ENCODE measurements at places on chromosomes 16 and 17.
A peak's percentile ranks its signal among the peaks of the same experiment; 100 is the strongest.

DNA sequence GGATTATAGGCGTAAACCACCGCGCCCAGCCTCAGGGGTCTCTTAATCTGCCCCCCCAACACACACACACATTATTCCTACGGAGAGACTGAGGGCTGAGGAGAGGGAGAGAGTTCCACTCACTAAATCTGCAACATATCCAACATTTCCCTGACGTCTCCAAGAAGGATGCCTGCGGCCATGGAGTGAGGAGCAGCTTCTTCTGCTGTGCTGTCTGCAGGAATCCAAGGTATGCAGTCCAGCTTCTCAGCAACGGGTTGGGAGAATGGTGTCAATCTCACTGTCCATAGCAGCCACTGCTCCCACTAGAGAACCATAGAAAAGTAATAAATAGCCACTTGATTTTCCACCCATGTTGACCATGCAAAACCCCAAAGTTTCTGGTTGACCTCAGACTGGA lies 5.1 kb upstream of the PLXDC1 start:
- no peak for DNase-seq

DNA sequence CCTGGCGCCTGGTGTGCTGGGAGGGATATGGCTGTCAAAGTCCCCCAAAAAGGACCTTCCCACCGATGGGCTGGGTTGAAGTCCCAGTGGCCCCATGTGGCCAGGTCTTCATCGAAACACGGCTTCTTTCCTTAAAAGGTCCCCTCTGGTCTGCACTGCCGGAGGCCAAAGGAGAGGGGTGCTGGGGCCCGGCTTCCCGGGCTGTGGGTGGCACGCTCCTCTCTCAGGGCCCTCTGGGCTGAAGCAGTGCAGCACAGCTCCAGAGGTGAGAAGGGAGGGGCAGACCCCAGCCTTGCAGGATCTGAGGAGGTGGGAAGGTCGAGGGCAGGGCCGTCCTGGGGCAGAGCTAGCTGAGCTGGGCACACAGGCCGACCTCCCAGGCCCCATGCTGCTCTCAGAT lies 6.7 kb downstream of the NPTX1 start:
- DNase-seq: no peak

DNA sequence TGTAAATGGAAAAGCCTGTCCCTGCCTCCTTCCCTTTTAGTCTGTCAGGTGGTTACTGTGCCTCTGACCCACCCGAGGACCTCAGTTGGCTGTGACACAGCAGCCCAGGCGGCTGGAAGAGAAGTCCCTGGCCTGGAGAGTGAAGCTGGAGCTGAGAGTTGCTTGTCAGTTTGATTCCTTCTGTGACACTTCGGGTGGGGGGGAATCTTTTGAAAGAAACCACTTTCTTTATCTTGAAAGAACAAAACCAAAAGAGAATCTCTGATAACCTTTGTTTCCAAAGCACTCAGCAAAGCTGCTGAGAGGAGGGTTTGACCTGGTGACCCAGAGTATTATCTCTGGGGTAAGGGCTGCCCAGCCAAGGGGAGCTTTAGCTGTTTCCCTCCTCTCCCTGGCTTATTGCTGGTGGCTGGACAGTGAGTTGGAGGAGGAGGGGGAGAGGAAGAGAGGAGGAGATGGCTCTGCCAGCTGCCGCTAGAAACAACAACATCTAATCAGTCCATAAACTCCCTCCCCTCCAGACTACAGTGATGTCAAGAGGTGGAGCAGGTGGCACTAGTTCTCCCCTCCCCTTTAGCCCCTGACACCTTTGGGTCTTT lies 34.0 kb downstream of the YPEL2 start:
- peak; percentile 58 for DNase-seq

DNA sequence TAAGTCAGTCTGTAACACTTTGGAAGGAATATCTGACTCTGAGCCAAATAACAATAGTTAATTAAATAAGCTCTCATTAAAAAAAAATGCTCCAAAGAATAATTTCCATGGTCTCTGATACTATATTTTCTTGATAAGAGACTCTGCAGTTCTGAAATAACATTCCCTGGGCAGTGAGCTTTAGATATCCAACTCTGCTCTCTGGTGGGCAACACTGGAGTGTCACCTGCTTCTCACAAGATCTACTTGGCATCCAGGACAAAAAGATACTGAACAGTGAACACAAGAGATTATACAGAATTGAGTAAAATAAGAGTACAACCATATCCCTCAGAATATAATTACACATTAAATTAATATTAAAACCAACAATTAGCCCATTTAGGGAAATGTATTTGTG lies 13.7 kb downstream of the BLMH start:
- DNase-seq: no peak

- no peak for DNase-seq
Observed at GRCh38 chr17:22654447-22654846, 962.1 kb downstream of the KCNJ18 start.

Measured in suppressor macrophage treated with lipopolysaccharide for 1 hour (primary cell).